Gastrocnemius medialis (tissue), 4 donors: ENCODE measurements at places on chromosomes 2 and 18. TPM values are rescaled to one million over a fixed set of nuclear protein-coding genes. Genes with fewer than 3 reads are reported as not detected.

SLC9A4 gene
- not detected for total RNA-seq

GRCh38 chr2:85936421-85937068 is 47.8 kb upstream of the ST3GAL5 start:
- no peak for DNase-seq

DNA sequence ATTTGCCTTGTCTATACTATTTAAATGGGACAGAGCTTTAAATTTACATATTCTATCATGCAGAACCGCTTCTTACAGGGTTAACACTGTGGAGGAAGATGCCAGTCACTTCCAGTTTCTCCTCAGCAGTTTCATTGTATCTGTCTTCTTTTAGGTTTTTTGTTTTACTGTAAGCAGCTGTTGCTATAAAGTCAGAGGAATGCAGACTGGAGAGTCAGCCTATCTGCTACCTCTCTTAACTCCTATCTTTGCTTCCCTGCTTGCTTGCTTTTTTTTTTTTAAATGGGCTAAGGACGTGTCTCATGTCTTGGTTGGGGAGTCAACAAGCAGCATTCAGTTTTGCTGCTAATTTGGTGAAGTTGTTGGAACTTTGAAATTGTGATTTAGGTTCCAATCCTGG is 8.9 kb downstream of the EPC2 start:
- no peak for DNase-seq

- DNase-seq: no peak
Observed at GRCh38 chr2:140506606-140507005, 1624.2 kb downstream of the LRP1B start.

- no peak for DNase-seq
Observed at GRCh38 chr2:96642564-96643360, at the start of gene FER1L5. TSS of gene FER1L5 (plus strand) at chr2:96642764. CDS start at chr2:96642837, 73 bp downstream.

DNA sequence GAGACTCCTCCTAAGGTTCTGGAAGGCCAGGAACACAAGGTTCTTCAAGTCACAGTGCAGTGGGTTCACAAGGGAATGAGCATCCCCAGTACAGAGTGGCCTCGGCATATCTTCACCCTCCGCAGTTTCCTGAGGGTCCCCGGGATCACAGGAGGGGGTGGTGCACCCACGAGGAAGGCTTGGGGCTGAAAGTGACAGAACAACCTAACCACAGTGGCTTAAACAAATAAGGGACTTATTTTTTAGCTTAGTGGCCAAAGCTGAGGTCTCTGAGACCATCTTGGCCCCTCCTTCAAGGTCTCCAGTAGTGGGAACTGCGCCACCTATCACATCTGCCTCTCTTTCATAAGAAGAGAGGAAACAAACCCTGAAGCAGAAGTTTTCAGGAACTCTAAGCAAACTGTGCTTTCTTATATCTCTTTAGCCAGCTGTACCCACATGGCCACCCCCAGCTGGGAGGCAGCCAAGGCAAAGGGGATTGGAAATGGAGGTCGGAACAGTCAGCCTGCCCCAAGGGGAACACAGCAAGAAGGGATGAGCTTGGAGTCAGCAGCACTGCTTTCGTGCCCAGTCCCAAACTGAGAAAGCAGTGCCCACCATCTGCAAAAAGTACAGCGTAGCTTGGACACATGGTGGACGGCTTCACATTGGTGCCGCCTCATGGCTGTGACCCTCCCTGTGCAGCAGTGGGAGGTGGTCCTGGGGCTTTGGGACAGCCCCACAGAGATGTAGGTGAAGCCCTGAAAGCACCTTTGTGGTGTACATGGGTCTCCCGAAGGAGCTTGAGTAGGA is 260.0 kb upstream of the ID2 start:
- no peak for DNase-seq

GAREM1 gene
- total RNA-seq: 13.4 TPM
